ENCODE measurements at places on chromosomes 3 and 15. TPM values are rescaled to one million over a fixed set of nuclear protein-coding genes. Genes with fewer than 3 reads are reported as not detected.
A peak's percentile ranks its signal among the peaks of the same experiment; 100 is the strongest.

The SLMAP gene
- 83.6 TPM for total RNA-seq

The IGDCC3 gene
- 1.8 TPM for total RNA-seq

The ARGFX gene
- total RNA-seq: not detected

The CIAO2A gene
- 71.8 TPM for total RNA-seq

The CCR3 gene
- not detected for total RNA-seq

The KPNA1 gene
- total RNA-seq: 40.3 TPM

The VPS39 gene
- 79.0 TPM for total RNA-seq

The ANKRD63 gene
- total RNA-seq: not detected

The WDR82 gene
- 52.1 TPM for total RNA-seq

The COL7A1 gene
- 12.5 TPM for total RNA-seq

The CFAP20DC gene
- total RNA-seq: 2.4 TPM

DNA sequence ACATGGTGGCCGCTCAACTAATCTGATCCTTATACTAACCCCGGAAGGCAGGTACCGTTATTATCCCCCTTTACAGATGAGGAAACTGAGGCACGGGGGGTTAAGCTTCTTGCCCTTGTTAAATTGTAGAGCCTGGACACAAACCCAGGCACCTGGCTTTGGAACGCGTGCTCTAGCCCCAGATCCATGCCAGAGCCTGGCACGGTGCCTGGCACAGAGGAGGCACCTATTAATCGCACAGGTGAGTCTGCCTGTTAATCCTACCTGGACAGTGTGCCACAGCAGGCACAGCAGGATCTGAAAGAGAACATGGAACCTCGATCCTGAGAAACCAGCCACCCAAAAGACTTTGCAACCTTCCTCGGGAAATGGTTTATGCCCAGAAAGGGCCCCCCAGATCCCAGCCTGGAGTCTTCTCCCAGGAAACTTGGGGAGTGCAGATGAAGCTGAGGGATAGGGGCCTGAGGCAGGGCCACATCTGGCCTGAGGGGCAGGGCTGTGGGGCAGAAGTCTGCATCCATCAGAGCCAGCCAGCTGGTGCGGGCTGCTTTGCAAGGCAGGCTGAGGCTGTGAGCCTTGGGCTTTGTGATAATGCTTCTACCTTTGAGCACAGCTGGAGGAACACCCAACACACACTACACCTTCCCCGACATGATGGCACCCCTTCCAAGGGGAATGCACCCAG is 55.3 kb upstream of the SLC6A1 start:
- no peak for DNase-seq

- no peak for DNase-seq
Measured at GRCh38 chr3:131299836-131300235, 81.7 kb upstream of the NUDT16 start.

DNA sequence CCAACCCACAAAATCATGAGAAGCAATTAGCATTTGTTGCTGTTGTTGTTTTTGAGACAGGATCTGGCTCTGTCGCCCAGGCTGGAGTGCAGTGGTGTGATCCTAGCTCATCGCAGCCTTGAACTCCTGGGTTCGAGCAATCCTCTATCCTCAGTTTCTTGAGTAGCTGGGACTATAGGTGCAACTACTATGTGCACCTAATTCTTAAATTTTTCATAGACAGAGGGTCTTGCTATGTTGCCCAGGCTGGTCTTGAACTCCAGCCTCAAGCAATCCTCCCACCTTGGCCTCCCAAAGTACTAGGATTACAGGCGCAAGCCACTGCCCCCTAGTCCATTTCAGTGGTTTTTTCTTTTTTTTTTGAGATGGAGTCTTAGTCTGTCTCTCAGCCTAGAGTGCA is 18.3 kb downstream of the PARP16 start:
- DNase-seq: no peak

DNA sequence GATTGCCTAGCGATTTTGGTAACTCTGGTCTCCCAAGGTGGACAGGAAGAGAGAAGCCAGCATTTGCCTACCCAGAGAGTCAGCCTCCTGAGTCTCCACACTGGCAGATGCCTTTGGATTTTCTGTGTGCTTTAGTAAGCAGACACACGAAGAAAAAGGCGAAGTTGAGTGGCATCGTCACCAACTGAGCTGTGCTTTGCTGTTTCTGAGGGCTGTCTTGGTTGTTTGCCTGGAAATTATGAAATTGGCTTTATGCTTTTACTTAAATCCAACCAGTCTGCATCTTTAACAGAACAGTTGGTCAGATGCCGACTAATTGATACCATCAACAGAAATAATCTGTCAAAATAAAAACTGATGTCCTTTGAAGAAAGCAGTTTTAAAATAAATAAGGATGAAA is 56.0 kb downstream of the CACNA2D3 start:
- DNase-seq: no peak

- no peak for DNase-seq
Measured at GRCh38 chr3:45066109-45066801, 40.2 kb downstream of the CLEC3B start.

DNA sequence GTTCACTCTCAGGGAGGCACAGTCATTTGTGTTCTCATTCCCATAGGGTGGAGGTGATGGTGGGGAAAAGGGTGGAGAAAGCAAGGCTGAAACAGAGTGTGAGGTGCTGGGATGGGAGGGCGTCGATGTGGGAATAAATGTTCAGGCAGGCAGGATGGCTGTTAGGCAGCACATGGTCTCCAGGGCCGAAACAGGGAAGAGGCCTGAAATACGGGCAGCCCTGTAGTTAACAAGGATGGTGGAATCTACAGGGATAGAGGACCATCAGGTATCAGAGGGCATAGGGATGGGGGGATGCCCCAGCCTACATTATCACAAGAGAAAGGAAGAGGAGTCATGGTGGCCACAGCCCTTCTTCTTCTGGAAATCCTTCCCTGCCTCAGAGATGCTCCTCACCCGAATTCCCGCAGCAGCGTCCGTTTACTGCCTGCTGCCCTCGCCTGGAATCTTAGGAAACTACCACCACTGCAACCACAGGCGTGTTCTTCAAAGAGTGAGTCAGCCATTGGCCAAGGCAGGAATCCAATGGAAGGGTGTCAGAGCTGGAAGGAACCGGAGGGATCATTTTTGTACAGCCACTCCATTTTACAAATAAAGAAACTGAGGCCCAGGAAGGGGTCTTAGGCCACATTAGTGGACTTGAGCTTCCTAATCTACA is 49.7 kb upstream of the POMGNT2 start:
- peak; percentile 27 for DNase-seq

- peak; percentile 93 for DNase-seq
Measured at GRCh38 chr3:72661115-72661457, 187.2 kb downstream of the SHQ1 start.

GRCh38 chr3:73485877-73486330 is 138.8 kb downstream of the PDZRN3 start:
- no peak for DNase-seq

DNA sequence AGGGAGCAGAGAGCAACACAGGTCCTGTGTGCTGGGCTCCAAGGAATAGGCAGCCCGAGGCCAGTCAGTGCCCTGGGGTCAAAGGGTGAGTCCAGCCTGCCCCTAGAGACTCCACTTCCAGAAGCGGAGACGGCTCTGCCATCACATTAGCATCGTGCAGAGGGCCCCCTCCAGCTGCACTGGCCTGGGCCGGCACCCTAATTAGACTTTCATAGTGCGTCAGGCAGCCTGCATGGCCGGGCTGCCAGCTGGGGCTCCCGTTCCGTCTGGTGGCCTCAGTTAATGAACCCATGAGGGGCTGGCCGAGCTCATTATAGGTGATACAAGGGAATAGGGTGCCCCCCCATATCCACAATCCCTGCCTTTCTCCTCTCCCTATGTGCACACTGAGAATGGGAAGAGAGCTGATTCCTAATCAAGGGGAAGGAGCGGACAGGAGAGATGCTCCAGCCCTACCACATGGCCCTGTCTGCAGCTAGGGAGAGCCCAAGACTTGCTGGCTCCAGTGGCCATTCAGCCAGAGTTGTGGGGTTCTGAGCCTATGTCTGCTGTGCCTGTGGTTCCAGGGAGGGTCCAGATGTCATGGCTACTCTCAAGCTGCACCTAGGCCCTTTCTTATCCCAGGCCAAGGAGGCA is 128.0 kb downstream of the SRGAP3 start:
- no peak for DNase-seq

- no peak for DNase-seq
Measured at GRCh38 chr15:90192961-90193786, 8.0 kb upstream of the SEMA4B start.

- no peak for DNase-seq
Measured at GRCh38 chr15:76451540-76451939, 115.0 kb downstream of the ISL2 start.

GRCh38 chr3:120753810-120754209 is 11.3 kb downstream of the GTF2E1 start:
- DNase-seq: no peak

GRCh38 chr15:72318408-72318942 is 1.5 kb downstream of the CELF6 start:
- no peak for DNase-seq

DNA sequence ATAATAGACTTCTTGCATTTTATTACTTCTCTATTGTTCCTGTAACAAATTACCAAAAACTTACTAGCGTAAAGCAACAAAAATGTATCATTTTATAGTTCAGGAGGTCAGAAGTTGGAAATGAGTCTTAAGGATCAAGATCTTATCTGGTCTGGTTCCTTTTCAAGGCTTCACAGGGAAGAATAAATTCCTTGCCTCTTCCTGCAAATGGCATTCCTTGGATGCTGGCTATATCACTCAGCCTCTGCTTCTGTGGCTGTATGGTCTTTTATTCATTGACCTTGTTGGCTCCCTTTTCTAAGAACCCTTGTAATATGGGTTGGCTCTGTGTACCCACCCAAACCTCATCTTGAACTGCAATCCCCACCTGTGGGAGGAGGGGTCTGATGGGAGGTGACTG is 478.4 kb upstream of the THBS1 start:
- no peak for DNase-seq

DNA sequence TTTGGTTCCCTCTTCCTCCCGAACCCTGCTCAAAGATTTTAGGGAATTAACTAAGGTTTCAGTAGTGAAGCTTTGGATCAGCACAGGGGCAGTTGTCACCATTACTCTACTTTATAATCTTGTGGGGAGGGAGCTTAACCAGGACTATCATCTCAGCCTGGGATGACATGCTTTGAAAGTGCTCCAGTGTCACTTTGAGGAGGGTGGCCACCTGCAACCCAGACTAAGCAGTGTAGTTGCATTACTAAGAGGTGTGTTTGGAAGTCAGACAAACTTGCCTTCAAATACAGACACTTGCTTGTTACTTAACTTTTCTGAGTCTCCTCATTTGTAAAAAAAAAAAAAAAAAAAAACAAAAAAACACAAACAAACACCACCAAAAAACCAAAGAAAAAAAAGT is 340.3 kb upstream of the TBL1XR1 start:
- DNase-seq: no peak

DNA sequence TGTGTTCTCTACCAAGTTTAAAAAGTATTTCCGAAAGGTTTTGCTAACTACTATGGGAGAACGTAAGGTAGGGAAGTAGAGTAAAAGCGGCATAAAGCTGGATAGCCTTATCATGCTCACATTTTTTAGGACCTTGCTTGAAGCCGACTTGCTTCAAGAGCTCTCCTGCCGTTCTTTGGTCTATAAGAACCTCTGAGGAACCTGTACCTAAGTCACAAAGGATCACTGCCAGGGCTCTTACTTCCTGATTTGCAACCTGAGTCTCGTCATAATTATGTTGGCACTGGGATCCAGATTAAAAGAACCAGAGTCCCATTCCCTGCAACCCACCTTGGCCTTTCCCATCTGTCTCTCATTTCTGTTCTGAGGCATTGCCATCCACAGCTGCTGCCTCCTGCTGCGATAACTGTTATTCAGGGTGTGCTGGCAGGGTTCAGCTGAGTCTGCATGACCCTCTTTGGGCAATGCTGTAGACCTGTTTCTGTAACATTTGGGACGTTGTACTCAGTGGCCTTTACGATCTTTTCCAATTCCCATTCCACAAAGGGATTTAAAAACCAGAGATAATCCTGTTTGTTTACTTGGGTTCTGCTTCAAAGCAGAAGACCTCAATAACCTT is 131.0 kb upstream of the UMPS start:
- DNase-seq: no peak
